ENCODE measurements at places on chromosomes 6 and 20. TPM values are rescaled to one million over a fixed set of nuclear protein-coding genes. Genes with fewer than 3 reads are reported as not detected.

DNA sequence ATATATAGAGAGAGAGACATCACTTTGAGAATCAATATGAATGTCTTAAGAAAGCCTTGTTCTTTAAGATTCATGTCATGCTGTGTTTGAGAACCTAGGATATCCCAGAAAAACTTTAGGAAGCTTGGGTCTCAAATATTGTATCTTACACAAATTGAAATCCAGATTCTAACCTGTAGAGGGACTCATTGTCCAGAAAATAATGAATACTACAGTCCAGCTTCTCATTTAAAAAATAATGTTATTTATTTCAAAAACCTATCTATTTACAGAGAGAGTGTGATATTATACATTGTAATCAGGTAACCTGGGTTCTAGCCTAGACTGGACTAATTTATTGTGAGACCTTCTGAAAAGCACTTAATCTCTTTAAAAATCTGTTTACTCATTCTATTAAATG, 4.2 kb downstream of the RFX6 start:
- peaks cover 12% of the 10 kb centered on the region for H3K27me3 ChIP-seq
- no peaks in the 10 kb centered on the region for H3K4me1 ChIP-seq
- no peaks in the 10 kb centered on the region for H3K36me3 ChIP-seq
- no peak overlapping the region for H3K27ac ChIP-seq
- DNase-seq: no peak

The GCNT2 gene
- total RNA-seq: 1.8 TPM

DNA sequence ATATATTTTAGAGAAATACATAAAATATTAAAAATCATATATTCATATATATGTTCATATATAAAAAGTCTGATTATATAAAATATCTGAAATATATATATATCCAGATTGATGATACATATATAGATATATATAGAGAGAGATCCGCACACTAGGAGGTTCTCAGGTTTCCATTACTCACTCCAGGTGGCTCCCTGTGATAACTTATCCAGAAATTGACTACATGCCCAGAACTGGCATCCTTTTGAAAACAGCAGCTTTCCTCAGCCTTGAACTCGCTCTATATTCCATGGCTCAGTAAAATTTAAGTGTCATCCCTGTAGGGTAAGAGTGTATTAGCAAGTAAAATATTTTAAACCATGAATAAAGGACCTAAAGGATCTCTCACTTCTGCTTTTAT, 206.8 kb downstream of the TINAG start:
- DNase-seq: no peak
- no peak overlapping the region for H3K4me3 ChIP-seq
- no peak overlapping the region for H3K27ac ChIP-seq
- H3K4me1 ChIP-seq: no peaks in the 10 kb centered on the region

The CCHCR1 gene
- total RNA-seq: 35.0 TPM

The LINC00237 gene
- total RNA-seq: not detected

DNA sequence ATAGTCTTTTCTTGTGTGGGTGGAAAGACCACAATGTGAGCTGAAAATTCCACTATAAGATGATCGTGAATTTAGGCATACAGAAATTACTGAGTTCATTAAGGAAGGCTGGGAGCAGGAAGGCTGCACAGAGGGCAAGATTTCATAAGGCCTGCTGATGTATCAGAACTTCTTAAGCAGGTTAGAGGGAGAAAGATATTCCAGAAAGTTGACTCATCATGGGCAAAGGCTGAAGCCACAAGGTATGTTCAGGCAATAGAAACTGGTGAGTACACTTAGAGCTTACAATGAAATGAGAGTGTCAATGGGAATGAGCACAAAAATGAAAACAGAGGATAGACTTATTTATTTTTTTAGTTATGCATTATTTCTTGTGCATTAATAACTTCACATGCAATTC, 618.6 kb downstream of the CBLN4 start:
- no peaks in the 10 kb centered on the region for H3K27me3 ChIP-seq
- no peak overlapping the region for H3K4me3 ChIP-seq
- no peak overlapping the region for H3K27ac ChIP-seq
- DNase-seq: no peak
- no peaks in the 10 kb centered on the region for H3K36me3 ChIP-seq

GRCh38 chr6:147311218-147311617, 107.0 kb downstream of the STXBP5 start:
- H3K4me3 ChIP-seq: no peak overlapping the region
- no peak for DNase-seq
- no peaks in the 10 kb centered on the region for H3K4me1 ChIP-seq

- DNase-seq: no peak
- no peaks in the 10 kb centered on the region for H3K27me3 ChIP-seq
- H3K36me3 ChIP-seq: no peaks in the 10 kb centered on the region
- H3K27ac ChIP-seq: no peak overlapping the region
- H3K4me1 ChIP-seq: no peaks in the 10 kb centered on the region
These were observed 49.3 kb downstream of the CLIC5 start for GRCh38 chr6:45966340-45966739.

The AGER gene
- 11.5 TPM for total RNA-seq

Measured in K562 (cell line).